ENCODE measurements at places on chromosomes 2 and 18. TPM values are rescaled to one million over a fixed set of nuclear protein-coding genes. Genes with fewer than 3 reads are reported as not detected.

EFEMP1 gene
- total RNA-seq, result 1,445 TPM

PLEKHH2 gene
- 5.3 TPM for total RNA-seq

NEU2 gene
- total RNA-seq, result not detected

SH2D6 gene
- total RNA-seq, result 0.14 TPM

CENPO gene
- 4.1 TPM for total RNA-seq

EEF1B2 gene
- 943 TPM for total RNA-seq

LANCL1 gene
- total RNA-seq, result 31.3 TPM

All from smooth muscle cell of bladder (primary cell).